ENCODE measurements at places on chromosomes 1 and 21.

GRCh38 chr1:206591226-206591625 is 21.0 kb downstream of the EIF2D start:
- DNase-seq, result no peak

GRCh38 chr1:13664451-13664850 is 35.5 kb upstream of the PRDM2 start:
- DNase-seq, result no peak

DNA sequence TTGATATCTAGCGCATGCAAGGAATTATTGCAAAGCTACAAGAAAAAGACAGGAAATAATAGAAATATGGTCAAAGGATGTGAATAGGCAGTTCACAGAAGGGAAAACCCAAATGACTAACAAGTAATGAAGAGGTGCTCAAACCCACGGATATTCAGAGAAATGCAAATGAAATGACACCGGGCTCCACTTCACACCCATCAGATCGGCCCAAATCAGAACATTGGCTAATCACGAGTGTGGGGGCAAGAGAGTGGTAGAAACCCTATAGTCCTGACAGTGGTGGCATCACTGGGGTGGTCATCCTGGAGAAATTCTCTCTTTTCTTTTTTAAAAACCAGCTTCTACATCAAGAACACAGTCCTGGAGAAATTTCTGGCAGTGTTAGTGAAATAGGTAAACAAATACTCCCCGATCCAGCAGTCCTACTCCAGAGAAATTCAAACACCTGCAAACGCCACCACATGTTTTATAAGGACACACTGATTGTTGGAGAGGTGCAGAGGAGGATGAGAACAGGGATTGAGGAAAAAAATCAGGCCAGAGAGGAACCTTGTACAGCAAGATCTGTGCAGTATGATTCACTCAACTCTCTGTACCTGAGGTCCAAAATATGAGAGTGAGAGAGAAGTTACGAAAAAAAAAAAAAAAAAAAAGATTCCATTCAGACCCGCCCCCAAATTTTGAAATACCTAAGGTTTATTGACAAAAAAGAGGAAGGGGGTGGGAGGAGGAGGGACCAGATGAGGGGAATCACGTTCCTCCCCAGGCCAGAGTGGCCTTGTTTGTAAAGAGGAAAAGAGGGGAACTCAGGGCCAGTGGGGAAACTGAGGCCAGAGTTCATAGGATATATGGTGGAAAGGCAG is 9.2 kb upstream of the TNFRSF1B start:
- DNase-seq, result no peak

DNA sequence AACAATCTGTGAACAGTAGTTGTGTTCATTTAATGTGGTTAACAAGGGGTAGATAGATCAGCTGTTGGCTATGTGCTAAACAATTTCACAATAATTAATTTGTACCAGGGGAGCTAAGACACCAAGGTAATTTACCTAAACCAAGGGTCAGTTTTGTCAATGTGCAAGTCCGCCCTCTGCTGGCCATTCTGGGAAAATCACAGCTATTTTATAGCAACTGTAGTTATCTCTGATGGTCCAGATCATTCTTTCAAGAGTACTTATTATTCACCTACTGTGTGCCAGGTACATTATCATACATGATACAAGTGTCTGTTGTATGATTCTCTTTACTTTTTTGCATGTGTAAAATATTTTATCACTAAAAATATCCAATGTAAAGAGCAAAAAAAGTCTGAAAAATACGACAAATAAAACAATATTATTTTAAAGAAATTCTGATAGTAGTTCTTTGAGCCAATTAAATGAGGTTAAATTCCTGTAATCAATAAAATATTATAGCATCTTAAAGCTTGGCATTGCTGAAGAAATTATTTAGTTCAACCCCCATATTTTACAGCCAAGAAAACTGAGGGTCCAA is 312.3 kb upstream of the FAM78B start:
- peak; percentile 20 for DNase-seq

GRCh38 chr1:234325878-234326496 is 47.3 kb upstream of the COA6 start:
- no peak for DNase-seq

DNA sequence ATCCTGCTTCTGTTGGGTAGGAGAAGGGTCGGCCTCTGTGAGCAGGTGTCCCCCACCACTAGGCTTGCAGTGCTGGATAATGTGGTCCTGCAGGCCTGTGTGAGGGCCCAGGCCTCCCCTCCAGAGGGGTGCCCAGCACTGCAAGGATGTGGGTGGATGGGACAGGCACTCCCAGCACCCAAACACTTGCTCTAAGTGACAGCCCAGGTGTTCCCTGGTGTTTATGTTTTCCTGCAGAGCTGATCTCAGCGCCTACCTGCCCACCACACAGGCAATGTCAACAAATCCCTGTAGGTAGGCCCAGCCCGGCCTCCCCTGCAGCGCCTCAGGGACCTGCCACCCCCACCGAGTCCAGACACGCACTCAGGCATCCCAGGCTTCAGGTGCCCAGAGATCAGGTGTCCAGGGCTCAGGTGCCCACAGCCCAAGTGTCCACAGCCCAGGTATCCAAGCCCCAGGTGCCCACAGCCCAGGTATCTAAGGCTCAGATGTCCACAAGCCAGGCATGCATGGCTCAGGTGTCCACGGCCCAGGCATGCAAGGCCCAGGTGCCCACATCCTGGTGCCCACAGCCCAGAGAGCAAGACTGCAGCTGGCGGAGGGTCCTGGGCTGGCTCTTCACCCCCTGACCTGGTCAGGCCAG is 59.2 kb downstream of the WNT9A start:
- no peak for DNase-seq

DNA sequence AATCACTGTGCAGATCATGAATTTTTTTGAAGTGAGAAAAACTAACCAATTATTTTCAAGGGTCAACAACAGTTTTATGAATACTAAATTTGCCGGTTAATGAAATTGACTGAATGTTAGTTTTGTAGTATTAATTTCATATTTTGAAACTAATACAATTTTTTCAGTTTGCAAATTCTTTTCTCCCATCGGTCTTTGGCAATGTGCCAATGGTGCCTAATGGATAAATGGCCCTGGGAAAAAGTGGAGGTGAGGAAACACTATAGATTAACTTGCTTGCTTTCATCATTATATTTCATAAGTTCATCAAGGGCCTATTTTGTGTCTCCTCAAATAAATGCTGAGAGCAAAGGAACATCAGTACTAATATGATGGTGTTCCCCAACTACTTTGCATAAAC is 4.1 kb downstream of the C1orf141 start:
- no peak for DNase-seq

GRCh38 chr1:38360807-38361206 is 314.2 kb upstream of the POU3F1 start:
- DNase-seq, result no peak

DNA sequence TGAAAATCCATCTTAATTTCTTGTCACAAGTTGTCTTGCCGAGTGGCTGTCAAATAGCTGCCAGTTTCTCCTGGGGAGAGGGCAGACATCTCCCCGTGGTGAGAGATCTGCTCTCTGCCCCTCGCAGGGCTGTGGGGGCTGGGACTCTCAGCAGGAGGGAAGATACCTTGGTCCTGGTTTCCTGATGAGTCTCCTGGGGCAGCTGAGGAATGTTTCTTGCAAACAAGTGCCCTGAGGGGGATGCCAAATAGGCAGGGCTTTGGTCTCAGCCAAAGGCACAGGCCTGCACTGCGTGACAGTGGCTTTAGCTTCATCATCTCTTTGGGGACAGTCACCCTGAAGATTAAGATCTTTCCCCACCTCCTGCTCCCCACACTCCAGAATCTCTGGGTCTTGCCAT is 40.9 kb downstream of the SYT6 start:
- DNase-seq, result no peak

DNA sequence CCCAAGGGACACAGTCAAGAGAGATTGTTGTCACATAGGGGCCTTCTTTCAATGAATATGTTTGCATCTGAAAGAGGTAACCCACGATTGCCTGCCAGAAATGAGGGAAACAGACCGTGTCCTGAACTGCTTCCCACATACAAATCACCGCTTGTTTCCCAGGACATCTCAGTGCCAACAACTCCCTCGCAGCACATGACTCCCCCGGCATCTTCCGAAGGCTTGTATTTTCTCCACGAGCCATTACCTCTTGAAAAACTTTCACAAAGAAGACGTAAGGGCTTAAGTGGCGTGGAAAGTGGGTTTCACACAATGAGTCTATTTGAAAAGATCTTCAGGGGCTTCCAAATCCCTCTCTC is 31.6 kb upstream of the PDE9A start:
- no peak for DNase-seq

DNA sequence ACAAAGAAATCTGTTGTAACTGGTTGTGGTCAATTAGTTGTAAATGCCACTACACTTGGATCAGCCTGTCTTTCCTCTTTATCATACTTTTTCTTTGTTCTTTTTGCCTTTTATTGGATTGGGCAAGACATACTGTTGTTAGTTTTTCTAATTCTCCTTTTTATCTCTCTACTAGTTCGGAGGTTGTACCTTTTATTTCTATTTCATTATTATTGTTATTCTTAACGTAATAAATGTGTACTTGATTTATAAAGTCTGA is 59.2 kb downstream of the IVNS1ABP start:
- no peak for DNase-seq

DNA sequence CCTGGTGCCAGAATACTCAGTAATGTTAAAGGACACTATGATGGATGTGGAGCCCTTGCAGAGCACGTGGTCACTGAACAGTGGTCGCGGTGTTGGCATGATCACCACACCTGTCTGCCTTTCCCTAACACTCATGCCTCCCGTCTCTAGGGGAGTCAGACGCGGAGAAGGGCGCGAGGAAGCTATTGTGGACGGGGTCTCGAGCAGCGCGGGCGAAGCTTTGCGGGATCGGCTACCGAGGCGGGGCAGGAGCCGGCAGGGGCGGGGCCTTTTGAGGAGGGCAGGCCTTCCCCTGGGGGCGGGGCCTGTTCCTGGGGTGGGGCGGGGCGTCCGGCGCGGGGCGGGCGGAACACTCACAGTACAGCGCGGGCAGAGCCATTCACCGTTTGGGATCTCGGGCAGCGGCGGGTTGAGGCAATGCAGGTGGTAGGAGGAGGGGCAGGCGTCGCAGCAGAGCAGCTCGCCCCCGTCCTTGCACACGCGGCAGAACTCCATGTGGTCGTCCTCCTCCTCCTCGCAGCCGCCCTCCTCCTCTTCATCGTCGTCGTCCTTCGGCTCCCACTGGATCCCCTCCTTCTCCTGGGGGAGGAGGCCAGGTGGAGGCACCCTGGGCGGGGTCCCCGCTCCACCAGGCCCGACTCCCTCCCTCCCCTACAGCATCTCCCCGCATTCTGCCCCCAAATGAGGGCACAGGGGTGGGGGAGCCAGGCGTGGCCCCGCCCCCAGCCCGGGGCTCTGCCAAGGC is 31.5 kb downstream of the CHD5 start:
- peak; percentile 61 for DNase-seq

GRCh38 chr1:57410508-57410907 is 13.4 kb downstream of the DAB1 start:
- DNase-seq, result no peak
